ENCODE measurements at places on chromosomes 3 and 15.

GRCh38 chr15:68641376-68641775 is 62.6 kb downstream of the CORO2B start:
- no peak for DNase-seq

DNA sequence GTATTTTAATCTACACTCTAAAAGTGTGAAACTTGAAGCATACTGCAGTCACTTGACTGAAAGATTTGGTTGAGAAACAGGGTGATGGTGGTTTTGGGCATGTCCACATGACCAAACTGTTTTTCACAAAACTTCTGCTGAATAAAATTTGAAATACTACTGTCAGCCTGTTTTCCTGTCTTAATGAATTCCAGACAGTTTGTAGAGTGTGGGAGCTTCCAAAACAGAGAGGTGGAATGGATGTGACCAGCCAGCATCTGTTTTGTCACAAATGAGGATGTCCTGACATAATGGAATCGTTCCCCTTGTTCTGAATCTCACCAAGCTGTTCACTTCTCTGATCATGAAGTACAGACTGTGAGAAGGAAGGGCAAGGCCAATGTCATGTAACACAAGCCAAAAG is 11.8 kb downstream of the MITF start:
- DNase-seq: no peak

- DNase-seq: peak; percentile 29
Observed at GRCh38 chr15:55846116-55846707, 103.3 kb upstream of the PRTG start.

DNA sequence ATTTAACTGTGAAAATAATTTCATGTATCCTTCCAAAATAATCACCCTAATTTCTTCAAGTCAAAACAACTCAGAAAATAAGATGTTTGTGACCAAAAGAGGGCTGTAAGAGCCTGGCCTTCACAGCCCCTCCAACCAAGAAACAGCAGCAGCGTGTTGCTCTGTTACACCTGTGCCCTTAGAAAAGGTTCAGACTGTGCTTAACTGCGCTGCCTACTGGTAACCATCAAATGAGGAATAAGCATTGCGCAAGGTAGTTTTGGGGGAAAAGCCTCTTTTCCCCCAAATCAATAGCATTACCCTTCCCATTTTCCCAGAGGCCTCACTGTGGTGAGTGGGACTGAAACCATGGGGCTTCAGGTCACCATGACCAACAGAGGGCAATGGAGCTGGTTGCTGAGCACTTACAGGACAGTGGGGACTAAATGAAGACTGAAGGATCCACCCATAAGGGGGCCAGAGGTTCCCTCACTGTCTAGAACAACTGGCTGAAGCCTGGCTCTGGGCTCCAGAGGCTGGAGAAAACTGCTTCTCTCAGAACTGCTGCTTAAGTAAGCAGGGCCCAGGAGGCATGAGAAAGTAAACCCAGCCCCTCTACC is 110.7 kb downstream of the PLCH1 start:
- DNase-seq: no peak

DNA sequence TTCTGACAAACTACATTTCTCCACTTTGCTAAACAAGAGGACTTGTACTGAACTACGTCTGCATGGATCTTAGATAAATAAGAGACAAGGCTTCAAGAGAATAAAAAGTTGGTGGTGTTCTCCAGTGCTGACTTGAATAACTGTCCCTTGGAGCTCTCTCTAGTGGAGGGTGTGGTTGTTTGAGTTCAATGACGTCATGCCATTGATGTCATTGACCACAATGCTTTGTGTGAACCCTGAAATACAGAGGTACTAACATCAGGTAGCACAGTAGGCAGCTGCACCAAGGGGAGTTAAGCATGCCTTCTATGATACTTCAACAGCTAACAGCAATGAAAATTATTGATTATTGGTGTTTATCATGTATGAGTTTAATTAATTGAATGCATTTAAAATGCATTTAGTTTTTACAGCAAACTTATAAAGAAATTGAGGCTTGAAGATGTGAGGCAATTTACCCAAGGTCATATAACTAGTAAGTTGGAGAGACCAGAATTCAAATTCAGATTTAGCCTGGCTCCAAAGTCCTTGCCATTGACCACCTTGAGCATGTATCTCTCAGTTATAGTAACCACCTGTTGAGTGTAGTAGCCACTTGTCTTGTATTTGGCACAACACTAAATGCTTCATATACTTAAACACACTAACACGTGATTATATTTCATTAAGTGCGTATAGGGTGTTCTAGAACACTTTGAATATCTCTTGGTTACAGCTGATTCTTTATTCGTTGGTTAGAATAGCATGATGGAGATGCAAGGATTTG is 126.0 kb upstream of the ANKRD28 start:
- DNase-seq: no peak
